T follicular helper cell (primary cell): ENCODE measurements at places on chromosomes 13 and 19.

DNA sequence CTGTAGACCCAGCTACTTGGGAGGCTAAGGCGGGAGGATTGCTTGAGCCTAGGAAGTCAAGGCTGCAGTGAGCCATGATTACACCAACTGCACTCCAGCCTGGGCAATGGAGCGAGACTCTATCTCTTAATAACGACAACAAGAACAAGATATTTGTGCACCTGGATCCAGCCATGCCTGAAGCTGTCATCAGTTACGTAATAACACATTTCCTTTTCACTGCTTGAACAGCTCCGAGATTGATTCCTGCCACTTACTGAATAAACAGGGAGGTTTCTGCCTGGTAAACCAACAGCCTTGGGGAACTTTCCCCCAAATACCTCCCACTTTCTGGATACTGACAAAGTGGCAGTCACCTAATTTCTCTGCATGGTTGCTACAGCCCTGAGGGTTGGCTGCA lies 5.4 kb downstream of the KANK2 start:
- DNase-seq = no peak

- DNase-seq = no peak
Observed at GRCh38 chr19:13579388-13580060, 73.2 kb upstream of the CACNA1A start.

DNA sequence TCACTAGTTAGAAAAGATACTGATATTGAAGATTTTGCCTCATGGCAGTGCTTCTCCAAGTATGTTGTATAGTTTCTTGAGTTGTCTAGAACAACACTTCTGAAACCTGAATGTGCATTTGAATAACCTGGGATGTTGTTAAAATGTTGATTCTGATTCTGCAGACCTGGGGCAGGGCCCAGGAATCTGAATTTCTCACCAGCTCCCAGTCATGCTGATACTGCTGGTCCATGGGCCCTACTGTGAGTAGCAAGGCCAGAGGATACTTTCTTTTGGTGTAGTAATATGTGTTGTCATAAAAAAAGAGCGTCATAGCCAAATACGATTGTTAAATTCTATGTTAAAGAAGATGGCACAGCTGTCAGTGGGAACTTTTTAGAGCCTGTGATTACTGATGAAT lies 41.6 kb upstream of the C1QTNF9 start:
- no peak for DNase-seq

DNA sequence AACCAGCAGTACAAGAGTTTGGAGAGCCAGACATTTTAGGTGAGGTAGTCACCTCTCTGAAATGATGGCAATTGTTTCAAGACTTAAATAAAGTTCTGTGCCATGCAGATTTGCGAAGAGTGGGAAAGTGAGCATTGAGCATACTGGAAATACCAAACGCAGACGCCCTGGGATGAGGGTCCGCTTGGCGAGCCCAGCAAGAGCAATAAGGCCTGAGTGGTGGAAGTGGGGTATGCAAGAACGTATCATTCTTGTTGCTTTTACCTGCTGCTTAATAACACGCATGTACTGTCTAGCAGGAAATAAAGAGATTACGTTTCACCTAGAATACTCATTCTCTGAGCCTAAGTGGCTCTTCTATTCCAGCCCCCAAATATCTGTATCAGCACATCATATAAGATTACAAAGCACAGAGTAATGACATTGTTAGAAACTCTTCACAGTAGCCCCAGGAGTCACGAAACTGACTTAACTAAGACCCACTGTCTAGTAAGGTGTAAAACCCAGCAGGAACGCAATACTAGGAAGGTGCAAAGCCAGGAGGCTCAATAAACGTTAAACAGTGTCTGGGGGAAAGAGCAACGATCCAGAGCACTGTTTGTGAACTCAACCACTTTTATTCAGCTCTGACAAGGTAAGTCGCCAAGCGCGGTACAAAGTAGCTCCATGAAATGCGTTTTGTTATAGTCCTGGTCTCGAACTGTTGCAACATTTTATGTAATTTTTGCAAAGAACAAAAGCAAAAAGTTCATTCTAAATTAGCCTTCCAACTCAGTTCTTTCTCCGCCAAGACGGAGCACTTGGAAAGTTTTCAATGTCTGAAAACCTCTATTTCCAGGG lies 1.2 kb downstream of the RCBTB2 start:
- DNase-seq = no peak

DNA sequence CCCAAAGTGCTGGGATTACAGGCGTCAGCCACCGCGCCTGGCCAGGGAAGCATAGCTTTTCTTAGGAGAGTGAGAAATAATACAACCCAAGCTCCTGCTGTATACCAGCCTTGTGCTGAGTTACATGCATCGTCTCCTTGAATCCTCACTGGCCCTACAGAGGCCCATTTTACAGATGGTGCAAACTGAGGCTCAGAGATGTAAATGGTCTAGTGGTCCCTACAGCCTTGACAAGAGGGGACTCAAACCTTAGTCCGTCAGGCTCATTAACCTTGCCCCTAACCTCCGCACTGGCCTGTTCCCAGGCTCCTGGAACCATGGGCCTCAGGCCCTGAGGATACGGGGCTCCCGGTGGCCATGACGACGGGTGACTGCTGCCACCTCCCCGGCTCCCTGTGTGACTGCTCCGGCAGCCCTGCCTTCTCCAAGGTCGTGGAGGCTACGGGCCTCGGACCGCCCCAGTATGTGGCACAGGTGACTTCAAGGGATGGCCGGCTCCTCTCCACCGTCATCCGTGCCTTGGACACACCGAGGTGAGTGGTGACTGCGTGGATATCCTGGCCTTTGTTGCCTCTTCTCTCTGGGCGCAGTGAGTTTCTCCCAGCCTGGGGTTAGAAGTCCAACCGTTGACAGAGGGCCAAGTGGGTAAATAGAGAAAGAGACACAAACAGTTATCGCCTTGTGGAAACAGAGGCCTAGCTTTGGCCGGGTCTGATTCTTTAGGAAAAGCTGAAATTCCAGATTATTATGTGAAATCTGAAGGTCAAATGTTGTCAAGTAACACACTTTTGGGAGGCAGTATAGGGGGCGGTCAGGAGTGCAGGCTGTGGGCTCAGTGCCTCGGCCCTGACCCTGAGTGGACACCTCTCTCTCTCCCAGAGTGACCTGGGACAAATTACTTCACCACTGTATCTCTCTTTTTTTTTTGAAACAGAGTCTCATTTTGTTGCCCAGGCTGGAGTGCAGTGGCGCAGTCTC lies 8.7 kb downstream of the MARCHF2 start:
- no peak for DNase-seq

DNA sequence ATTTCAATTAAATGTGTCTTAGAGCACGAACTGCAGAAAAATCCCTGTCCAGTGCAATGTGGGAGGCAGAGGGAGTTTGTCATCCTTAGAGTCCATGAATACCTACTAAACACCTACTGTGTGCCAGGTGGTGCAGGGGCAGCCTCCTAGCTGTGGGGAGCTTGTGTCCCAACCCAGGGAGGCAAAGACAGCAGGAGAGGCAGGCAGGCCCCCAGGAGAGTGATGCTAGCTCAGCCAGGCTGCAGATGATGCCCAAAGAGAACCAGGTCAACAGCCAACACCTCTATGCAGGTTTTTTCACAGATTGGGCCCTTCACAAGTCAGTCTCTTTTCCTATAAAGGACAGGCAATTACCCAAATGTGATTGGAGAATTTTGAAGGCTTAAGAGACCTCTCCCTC lies 108.2 kb upstream of the UQCRFS1 start:
- no peak for DNase-seq

- no peak for DNase-seq
Observed at GRCh38 chr19:5139583-5140325, 170.8 kb downstream of the KDM4B start.

- no peak for DNase-seq
Observed at GRCh38 chr13:80860845-80861244, 519.9 kb upstream of the SPRY2 start.

DNA sequence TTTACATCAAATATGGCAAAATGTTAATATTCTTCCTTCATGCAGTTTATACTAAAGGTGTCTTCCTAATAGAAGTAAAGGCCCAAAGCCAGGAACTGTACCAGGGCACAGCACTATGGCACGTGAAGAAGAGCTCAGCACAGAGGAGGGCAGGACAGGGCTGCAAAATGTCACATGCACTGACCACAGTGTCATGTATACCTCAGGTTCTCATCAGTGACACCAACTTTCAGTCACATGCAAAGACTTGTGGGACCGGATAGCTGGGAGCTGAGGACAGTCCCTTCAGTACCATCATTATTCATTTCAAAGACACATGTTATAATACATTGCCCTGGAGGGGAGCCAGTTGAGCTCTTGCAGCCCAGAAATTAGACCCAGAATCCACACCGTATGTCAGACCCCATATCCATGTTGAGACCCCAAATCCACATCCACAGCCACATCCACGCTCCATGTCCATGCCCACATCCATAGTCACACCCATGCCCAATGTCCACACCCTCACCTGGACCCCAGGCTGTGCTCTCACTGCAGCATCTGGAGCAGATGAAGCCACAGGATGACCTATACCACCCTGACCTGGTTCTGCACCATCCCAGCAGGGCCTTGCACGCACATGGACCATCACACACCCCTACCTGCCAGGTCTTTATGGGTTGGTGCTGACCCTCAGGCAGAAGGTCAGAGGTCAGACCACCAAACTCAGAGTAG lies 111.8 kb downstream of the TUBA3C start:
- DNase-seq = no peak

GRCh38 chr13:22074403-22074802 lies 403.5 kb downstream of the FGF9 start:
- DNase-seq = no peak

DNA sequence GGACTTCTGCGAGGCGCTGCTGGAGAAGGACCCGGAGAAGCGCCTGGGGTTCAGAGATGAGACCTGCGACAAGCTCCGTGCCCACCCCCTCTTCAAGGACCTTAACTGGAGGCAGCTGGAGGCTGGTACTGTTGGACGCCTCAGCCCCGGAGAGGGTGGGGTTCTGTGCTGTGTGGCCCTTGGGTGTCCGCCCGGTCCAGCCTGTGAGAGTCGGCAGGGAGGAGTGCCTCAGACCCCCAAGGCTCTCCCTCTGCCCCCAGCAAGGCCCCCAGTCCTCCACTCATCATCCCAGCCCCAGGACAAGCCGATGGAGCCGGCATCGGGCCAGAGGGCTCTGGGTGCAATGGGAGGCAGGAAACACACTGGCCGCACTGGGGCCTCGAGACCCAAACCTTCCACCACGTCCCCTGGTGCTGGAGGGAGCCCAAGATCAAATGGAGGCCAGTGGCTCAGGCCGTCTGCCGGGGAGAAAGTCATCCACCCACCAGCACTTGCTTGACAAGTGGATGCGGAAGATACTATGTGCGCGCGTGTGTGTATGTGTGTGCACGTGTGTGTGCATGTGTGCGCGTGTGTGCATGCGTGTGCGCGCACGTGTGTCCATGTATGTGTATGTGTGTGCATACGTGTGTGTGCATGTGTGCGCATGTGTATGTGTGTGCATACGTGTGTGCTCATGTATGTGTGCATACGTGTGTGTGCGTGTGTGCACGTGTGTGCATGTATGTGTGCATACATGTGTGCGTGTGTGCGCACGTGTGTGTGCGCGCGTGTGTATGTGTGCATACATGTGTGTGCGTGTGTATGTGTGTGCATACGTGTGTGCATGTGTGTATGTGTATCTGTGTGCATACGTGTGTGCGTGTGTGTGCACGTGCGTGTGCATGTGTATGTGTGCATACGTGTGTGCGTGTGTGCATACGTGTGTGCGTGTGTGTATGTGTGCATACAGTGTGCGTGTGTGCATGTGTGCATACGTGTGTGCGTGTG lies 25.8 kb upstream of the TMEM255B start:
- DNase-seq = no peak

DNA sequence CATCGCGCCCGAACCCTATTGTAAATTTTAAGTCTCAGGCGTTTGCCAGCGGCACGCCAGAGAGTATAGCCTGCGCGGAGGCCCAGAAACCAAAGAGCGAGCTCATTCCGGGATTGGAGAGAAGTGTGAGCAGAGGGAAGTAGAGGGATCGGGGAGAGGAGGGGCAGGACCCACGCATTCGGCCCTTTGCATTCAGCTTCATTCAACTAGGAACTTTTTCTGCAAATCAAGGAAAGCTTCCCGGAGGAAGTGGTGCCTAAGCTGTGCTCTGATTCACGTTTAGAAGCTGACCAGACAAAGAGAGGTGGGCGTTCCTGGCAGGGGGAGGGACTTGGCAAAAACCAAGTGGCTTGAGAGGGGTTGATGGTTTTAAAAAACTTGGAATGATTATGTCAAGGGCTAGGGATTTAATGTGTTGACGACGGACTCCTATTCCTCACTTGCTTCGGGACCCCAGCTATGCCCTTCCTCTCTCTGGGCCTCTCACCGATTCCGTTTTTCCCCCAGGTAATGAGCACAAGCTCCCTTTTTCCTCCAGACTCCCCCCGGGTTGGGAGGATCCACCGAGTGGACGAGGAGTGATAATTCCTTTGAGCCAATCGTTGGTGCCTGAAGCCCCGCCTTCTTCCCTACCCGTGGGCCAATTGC lies 811 bp upstream of the PRMT1 start:
- DNase-seq = no peak

GRCh38 chr13:99974939-99975561 lies 3.5 kb upstream of the ZIC5 start:
- no peak for DNase-seq

GRCh38 chr13:109243311-109243951 lies 543.0 kb downstream of the IRS2 start:
- DNase-seq = no peak

- DNase-seq = no peak
Observed at GRCh38 chr13:92676246-92676645, 550.4 kb upstream of the GPC6 start.

DNA sequence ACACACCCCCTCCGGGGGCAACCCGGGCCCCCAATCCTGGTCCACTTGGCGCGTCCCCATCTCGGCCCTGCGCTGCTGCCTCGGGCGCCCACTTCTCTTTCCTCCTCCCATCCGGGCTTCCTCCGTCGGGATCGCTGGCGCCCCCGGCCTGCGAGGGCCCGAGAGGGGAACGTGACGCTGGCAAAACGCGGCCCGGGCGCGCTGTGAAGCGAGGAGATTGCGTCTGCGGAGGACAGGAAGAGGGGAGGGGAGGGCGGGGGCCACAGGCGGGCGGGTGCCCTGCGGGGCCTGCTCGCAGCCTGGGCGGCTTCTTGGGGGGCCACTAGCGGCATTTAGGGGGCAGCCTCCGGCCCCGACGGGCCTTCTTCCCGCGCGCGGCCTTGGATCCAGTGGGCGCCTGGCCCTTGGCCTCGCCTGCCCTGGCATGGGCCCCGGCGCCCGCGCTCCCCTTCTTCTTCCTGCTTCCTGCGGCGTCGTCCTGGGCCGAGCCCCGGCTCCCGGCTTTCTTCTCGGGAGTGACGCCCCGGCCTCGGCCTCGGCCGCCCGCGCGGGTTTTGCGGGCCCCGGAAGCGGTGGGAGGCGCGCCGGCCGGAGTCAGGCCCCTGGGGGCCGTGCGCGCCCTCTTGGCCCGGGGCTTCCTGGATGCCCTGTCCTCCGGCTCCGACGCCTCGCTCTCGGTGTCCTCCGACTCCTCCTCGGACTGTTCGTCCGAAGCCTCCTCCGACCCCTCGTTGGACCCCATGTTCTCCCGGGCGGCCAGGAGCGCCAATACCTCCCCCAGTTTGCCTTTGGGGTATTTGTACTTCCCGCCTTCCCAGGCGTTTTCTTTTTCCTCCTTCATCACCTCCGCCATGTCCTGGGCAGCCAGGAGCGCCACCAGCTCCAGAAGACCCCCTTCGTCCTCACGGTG lies 2.2 kb downstream of the PNMA8B start:
- DNase-seq = peak; percentile 20
